ENCODE measurements at places on chromosomes 7 and 10.

DNA sequence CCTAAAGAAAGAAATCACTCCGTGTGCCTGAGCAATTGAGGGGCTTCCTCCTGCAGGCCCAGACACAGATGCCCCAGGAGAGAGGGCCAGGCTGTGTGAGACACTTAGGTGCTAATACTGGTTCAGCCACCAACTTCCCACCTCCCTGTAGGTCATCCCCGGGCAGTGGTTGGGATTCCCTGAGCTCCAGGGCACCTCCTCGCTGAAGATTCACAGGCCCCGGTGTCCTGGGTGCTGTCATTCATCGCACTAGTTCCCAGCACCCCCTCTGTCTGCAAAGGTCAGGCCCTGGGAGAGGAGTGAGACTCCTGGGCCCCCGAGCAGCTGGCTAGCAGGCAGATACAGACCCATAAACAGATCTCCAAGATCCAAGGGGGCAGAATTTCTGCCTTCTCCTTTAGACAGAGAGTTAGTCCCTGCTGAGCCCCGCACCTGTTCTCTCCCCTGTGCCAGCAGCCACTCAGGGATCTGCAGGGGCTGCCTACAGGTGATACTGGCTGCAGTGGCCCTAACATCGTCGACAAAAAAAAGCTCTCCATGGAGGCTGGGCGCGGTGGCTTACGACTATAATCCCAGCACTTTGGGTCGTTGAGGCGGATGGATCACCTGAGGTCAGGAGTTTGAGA, 38.2 kb upstream of the GTF2I start:
- no peak overlapping the region for H3K4me3 ChIP-seq
- H3K36me3 ChIP-seq = no peaks in the 10 kb centered on the region
- H3K27ac ChIP-seq = no peak overlapping the region

DNA sequence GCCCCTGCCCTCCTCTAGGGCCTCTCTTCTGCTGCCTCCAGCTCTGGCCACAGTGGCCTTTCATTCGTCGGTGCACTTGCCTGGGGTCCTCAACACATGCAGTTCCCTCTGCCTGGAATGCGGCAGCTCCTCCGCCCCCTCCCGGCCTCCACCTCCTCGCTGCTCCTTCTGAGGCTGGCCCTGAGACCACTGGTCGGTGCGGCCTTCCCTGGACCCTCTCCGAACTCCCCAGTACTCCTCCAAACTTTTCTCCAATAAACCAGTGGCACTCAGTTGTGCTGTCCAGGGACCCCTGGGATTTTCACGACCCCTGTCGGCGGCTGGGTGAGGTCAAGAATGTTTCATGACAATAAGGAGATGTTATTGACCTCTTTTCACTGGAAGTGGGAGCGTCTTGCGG, 53.5 kb downstream of the BMS1 start:
- peaks cover 9% of the 10 kb centered on the region for H3K36me3 ChIP-seq
- no peak overlapping the region for H3K4me3 ChIP-seq
- peaks cover 4% of the 10 kb centered on the region for H3K27me3 ChIP-seq
- H3K4me1 ChIP-seq = peaks cover 5% of the 10 kb centered on the region

GRCh38 chr7:124667312-124668153, 98.1 kb downstream of the GPR37 start:
- H3K4me3 ChIP-seq = no peak overlapping the region
- H3K27me3 ChIP-seq = no peaks in the 10 kb centered on the region
- no peak overlapping the region for H3K27ac ChIP-seq
- H3K36me3 ChIP-seq = no peaks in the 10 kb centered on the region
- DNase-seq = no peak

- DNase-seq = no peak
- H3K4me3 ChIP-seq = no peak overlapping the region
- no peaks in the 10 kb centered on the region for H3K4me1 ChIP-seq
- no peaks in the 10 kb centered on the region for H3K36me3 ChIP-seq
These were observed 174.5 kb downstream of the DOCK4 start for GRCh38 chr7:112031689-112032088.

GRCh38 chr7:105028004-105028403, 14.0 kb downstream of the KMT2E start:
- H3K27me3 ChIP-seq = no peaks in the 10 kb centered on the region
- H3K4me1 ChIP-seq = peaks cover 79% of the 10 kb centered on the region
- no peaks in the 10 kb centered on the region for H3K36me3 ChIP-seq
- no peak overlapping the region for H3K27ac ChIP-seq
- DNase-seq = no peak

DNA sequence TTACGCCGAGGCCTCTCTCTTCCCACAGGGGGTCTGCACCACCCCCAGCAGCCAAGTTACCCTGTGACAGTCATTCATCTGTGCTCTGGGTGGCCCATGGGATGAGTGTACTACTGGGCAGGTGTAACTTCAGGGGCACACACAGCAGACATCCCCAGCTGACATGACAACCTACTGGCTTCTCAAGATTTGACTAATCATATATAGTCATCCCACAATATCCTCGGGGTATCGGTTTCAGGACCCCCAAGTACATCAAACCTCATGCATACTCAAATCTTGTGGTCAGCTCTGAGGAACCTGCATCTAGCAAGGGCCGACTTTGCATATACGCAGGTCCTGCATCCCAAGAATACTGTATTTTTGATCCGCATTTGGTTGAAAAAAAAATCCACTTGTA, 336.9 kb upstream of the C7orf33 start:
- no peaks in the 10 kb centered on the region for H3K27me3 ChIP-seq
- H3K4me3 ChIP-seq = no peak overlapping the region
- no peaks in the 10 kb centered on the region for H3K36me3 ChIP-seq
- H3K4me1 ChIP-seq = no peaks in the 10 kb centered on the region

DNA sequence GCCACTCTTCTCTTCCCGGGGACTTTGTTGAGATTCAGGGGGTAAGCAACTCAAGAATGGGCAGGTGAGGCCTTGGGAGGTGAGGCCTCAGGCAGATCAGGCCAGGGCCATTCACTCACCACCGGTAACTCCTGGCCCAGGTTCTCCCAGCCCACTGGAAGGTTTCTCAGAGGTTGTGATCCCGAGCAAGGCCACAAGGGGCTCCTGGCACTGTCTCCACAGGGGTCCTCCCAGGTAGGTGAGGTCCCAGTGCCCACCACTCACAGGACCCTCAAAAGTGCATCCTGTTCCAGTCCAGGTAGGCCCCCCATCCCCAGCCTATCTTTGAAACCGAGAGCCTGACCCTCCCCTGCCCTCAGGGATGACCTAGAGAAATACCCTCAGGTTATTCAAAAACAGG, 236.1 kb downstream of the BUB3 start:
- DNase-seq = no peak
- H3K4me3 ChIP-seq = no peak overlapping the region
- no peak overlapping the region for H3K27ac ChIP-seq
- no peaks in the 10 kb centered on the region for H3K4me1 ChIP-seq

- no peak overlapping the region for H3K27ac ChIP-seq
- no peaks in the 10 kb centered on the region for H3K27me3 ChIP-seq
- H3K36me3 ChIP-seq = no peaks in the 10 kb centered on the region
These were observed 61.1 kb upstream of the PCGF5 start for GRCh38 chr10:91159254-91159783.

DNA sequence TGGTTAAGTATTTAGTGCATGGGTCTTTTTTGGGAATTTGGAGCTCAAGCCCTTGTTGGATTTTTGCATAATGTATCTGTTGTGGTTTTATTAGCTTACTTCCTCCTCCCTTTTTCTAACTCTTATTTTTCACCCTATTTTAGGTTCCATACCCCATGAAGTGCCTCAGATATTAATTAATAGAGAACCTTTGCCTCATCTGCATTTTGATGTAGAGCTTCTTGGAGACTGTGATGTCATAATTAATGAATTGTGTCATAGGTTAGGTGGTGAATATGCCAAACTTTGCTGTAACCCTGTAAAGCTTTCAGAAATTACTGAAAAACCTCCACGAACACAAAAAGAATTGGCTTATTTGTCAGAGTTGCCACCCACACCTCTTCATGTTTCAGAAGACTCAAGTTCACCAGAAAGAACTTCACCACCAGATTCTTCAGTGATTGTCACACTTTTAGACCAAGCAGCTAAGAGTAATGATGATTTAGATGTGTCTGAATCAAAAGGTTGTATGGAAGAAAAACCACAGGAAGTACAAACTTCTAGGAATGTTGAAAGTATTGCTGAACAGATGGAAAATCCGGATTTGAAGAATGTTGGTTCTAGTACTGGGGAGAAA, 28.0 kb downstream of the SIRT1 start:
- no peaks in the 10 kb centered on the region for H3K36me3 ChIP-seq
- H3K4me3 ChIP-seq = no peak overlapping the region
- H3K27ac ChIP-seq = no peak overlapping the region
- H3K27me3 ChIP-seq = no peaks in the 10 kb centered on the region
- no peak for DNase-seq
- H3K4me1 ChIP-seq = no peaks in the 10 kb centered on the region

DNA sequence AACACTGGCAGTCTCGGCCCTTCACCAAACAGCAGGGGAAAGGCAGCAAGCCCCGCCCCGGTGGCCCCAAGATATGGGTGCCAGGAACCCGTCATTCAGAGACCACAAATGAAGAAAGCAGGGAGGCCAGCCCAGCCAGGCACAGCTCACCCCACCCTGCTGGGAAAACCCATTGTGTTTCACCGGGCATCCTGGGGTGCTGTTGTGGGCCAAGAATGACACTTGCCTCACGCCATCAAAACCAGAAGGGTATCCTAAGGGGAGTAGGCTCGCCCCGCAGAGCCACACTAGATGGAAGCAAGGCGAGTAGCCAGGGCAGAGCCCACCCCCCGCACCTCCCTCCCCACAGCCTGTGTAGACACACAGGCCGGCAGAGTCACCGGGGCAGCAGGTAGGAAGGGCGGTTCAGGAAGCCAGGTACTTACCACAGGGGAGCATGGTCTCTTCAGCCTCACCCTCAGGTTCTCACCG, 72.5 kb upstream of the KCNMA1 start:
- peaks cover 6% of the 10 kb centered on the region for H3K27me3 ChIP-seq
- H3K27ac ChIP-seq = no peak overlapping the region
- H3K4me1 ChIP-seq = peaks cover 6% of the 10 kb centered on the region
- DNase-seq = no peak
- no peak overlapping the region for H3K4me3 ChIP-seq
- no peaks in the 10 kb centered on the region for H3K36me3 ChIP-seq
